ENCODE measurements at places on chromosomes 5 and 9.
A peak's percentile ranks its signal among the peaks of the same experiment; 100 is the strongest.

DNA sequence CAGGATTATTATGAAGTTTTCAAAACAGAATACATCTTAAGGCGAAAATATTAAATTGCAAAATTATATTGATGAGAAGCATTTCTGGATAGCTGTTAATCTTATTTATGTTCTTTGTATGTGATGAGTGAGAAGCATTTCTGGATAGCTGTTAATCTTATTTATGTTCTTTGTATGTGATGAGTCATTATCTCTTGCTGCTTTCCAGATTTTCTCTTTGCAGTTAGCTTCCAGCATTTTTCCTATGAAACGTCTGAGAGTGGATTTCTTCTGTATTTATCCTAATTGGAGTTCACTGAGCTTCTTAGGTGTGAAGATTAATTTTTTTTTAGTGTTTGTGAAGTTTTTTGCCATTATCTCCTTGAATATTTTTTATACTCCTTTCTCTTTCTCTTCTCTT is 8.2 kb downstream of the TMEM232 start:
- no peak for DNase-seq

DNA sequence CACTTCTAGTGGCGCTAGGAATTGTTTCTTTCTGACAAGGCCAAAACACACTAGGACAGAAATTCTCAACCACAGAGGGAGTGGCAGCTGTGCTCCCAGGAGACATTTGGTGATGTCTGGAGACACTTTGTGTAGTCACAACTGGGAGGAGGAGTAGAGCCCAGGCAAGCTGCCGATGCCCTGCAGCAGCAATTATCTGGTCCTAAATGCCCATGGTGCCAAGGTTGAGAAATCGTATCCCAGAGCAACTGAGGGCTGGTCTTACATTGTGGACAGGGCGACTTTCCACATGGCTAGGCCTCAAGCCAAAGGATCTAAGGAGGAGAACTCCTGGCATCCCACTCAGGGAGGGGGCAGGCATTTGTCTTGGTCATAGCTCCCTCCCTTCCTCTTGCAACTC is 259.9 kb downstream of the GADD45G start:
- no peak for DNase-seq

GRCh38 chr5:178668579-178668978 is 41.7 kb upstream of the CLK4 start:
- no peak for DNase-seq

- no peak for DNase-seq
Observed at GRCh38 chr5:172939611-172940267, 19.5 kb upstream of the RPL26L1 start.

DNA sequence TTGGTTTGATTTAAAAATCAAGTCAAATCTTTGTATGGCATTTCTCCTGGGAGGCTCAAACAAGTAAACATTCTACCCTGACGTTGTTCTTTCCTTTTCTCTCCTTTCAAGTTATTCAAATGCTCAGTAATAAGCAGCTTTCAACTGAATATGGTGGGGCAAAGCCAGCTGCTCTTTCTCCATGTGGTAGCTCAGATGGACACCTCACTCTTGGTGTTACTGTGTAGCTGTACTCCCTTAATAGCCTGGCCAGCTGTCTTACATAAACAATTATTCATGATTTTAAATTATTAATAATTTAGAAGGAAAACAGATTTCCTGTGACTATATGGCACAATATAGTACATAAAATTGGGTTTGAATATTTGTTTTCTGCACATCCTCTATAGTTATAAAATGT is 165.2 kb downstream of the PDE4D start:
- DNase-seq = no peak

DNA sequence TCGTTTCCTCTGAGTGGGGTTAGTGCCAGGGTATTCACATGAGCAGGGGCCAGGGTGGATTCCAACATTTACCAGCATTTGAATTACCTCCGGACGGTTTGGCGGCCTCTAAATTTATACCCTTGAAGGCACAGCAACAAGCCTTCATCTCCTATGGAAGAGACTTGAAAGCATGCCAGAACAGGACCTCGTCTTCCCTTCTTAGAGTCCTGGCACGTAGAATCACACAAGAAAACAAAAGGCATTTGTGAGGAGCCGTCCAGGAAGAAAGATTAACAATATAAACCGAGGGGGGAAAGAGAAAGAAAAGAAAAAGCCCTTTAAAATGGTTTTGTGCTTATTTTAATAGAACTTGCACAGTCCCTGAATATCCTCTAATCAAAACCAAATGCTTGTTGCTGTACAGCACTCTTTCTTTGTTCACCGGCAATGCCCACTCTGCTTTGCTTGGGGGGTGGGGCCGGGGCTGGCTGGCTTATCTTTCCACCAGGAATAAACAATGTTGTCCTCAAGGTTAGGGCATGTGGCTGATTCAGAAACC is 575.8 kb upstream of the ZNF462 start:
- no peak for DNase-seq

GRCh38 chr5:104512063-104512825 is 949.7 kb upstream of the NUDT12 start:
- DNase-seq = no peak

GRCh38 chr5:124730381-124730780 is 16.1 kb downstream of the ZNF608 start:
- DNase-seq = no peak

- no peak for DNase-seq
Observed at GRCh38 chr5:51214746-51215145, 168.5 kb upstream of the ISL1 start.

GRCh38 chr5:115816226-115817081 is at the start of gene CDO1:
TSS of gene CDO1 (minus strand) at chr5:115816659. CDS start at chr5:115816397, 262 bp downstream.
- DNase-seq = peak; percentile 43

DNA sequence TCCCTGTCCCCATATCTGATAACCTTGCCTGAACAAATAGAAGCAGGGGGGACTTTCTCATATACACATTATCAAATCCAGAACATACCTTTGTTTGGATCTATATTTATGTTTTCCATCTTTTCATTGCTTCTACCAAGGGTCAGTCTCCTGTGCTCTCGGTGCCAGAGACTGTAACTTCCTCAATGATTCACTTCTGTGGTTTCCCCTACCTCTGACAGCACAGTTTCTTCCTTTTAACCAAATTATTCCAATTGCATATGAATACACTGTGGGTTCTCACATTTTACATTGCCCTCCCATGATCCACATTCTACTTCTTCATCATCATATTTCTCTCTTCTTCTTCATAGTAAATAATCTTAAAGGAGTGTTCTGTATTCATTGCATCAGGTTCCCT is 32.2 kb downstream of the NMUR2 start:
- DNase-seq = no peak
